ENCODE measurements at places on chromosomes 6 and 20. TPM values are rescaled to one million over a fixed set of nuclear protein-coding genes. Genes with fewer than 3 reads are reported as not detected.
A peak's percentile ranks its signal among the peaks of the same experiment; 100 is the strongest.

DNA sequence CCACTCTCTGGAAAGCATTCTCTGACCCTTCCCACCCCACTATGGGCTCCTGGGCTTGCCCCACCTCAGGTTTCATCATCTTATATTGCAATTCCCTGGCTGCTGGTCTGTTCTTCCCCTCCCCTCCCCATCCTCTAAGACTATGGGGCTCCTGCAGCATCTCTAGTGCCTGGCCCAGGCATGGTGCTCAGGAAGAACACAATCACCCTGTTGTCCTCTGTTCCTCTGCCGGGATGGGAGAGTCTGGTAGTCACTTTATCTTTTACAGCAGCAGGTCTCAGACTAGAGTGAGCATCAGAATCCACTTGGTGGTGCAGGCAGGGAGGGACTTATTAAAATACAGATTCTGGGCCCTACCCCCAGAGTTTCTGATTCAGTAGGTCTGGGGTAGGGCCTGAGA, 5.0 kb upstream of the LPIN3 start:
- peak; percentile 18 for DNase-seq

DNA sequence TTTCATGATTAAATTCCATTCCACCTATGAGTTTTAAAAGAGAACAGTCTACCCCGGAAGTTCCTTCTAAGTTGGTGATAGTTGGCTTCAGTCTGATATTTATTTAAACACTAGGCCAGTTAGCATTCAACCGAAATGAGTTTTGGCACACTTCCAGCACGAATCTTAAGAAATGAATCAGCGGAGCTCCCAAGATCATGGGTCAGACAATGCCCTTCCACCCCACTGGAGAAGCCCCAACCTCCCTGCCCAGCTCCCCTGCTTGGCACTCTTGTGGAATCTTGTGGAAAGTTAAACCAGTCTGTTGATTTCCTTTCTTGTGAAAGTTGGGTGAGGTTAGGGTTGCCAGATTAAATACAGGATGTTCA, 64.3 kb downstream of the MKKS start:
- DNase-seq = peak; percentile 89

- DNase-seq = no peak
Measured at GRCh38 chr20:48277266-48277665, 492.0 kb upstream of the SULF2 start.

The SLC23A2 gene
- 3.6 TPM for total RNA-seq

The BCAS1 gene
- 0.17 TPM for total RNA-seq

DNA sequence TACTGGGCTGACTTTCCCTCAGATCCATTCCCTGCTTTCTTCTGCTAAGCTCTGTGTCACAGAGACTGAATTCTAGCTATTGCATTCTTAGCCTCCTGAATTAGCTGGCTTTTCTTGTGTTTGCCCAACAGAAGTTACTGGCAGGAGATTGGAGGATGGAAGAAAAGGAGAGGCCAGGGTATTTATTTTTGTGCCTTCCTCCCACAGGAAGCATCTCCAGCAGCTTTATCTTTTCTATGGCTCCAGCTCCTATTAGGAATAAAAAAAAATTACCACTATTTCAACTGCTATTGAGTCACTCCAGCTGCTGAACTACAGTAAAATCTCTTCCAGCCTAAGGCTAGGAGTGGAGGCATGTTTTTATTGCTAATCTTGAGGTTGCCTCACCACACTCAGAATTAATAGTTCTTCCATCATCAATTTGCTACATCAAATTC, 492.4 kb downstream of the RFPL4B start:
- peak; percentile 18 for DNase-seq

DNA sequence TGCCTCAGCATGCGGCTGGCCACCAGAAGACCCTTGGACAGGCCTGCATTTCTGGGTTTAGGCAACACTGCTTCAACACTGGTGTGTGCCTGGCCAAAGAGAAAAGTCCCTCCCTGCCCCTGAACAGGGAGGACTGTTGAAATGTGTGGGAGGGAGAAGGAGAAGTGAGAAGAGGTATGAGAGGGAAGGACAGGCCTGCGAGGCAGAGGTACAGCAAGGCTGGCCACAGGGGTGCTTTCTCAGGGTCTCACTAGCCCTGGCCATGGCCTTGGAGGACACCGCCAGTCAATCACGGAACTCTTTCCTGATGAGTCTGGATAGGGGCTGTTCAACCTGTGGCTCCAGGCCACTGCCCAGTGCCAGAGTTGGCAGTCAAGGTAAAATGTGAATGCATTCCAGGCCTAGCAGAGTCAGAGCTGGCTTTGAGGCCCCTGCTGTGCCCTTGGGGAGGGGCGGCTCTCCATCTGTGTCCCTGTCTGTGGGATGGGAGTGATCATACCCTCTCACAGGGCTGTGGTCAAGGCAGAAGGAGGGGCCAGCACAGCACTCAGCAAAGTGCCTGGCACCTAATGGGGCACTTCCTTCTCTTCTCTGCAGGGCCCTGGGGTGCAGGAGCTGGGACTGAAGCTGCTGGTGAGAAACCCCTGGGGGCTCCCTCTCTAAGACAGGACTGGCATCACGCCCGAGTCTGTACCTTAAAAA, 43.2 kb upstream of the CDH22 start:
- DNase-seq = no peak

GRCh38 chr6:10033223-10033829, 381.5 kb downstream of the TFAP2A start:
- DNase-seq = peak; percentile 96
